Nephron progenitor cell (in vitro differentiated cells): ENCODE measurements at places on chromosomes 16 and 17.
A peak's percentile ranks its signal among the peaks of the same experiment; 100 is the strongest.

- no peak for DNase-seq
Observed at GRCh38 chr16:56779906-56780305, 50.0 kb downstream of the NUP93 start.

- no peak for DNase-seq
Observed at GRCh38 chr16:53482123-53482522, 20.9 kb downstream of the AKTIP start.

DNA sequence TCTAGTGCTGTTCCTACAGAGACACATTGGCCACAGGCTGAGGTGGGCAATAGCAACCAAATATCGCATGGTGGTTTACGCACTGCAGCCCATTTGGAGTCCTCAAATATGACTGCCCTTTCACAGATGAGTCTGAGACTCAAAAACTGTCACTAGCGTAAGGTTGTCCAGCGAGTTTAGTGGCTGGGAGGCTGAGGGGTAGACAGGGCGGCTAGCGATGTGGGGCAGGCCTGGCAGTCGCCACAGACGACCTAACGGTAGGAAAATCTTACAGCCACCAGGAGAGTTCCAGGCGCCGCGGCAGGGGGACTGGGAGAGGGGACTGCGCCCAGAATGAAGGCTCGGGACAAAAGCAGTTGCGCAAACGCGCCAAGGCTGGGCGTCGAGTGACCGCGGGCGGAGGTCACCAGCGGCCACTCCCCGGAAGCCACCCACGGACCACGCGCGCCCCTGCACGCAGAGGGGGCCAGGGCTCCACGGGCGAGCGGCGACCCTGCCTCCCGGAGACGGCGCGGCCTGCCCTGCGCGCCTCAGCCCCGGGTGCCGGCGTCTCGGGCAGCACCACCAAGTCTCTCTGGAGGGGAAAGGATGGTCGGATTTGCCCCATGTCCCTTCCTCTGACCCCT lies 699 bp upstream of the MAP1LC3B start:
- DNase-seq: peak; percentile 58

DNA sequence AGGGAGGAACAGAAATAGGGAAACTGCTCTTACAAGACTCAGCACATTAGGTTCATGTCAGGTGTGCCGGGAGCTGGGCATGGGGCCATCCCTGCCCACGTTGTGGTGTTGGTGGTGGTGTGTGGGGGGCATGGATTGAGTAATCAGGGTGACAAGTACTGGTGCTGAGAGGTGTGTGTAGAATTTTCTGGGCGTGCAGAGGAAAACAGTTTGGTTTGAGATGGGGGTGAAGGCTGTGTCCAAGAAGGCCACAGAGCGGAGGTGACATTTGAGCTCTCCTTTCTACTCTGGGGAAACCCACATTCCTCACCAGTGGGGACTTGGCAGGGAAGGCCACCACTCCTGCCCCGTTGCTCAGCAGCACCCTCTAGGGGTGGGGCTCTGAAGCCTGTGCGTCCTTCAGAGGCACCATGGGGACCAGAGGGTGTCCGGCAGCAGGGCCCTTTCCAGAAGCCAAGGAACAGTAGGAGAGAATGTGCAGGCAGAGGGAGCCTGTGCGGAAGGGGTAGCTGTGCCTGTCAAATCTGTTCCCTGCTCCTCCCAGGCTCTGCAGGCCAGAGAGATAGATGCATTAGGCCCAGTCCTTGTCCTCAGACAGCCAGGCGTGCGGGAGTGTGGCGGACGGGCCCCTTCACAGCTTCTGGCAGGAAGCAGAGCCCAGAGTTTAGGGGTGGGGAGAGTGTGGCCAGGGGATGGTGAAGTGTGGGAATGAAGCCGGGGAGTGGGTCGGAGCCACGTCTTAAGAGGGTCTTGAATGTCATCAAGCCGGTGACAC lies 48.7 kb upstream of the GSE1 start:
- DNase-seq: no peak

DNA sequence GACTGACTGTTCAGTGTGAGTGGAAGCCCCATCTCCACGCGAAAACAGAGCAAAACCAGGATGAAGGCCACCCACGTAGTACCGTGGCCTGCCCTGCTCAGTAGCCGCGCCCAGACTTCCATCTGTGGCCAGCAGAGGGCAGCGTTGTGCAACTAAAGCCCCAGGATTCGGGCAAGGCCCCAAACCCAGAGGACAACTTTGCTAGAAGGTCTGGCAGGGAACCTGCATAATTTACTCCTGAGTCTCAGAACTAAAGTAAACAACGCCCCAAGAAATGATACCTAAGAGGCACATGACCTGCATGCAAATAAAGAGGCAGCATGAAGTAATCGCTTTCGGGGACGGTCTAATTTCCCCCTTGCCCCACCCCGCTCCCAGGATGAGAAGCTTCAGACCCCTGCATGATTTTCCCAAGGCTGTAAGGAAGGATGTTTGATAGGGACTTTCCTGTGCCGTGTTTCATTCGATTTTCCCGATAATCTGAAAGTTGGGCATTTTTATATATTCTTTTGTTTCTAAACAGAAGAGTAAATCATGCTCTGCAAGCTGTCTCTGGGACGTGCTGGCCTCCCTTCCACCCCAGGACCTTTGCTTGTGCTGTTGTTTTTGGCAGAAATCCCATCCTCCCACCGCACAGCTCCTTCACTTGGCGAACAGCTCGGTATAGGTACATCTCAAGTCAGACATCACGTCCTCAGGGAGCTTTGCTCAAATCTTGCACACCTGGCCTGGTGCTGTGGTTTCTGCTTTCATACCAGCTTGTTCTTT lies 18.6 kb downstream of the HSBP1 start:
- DNase-seq: peak; percentile 93

DNA sequence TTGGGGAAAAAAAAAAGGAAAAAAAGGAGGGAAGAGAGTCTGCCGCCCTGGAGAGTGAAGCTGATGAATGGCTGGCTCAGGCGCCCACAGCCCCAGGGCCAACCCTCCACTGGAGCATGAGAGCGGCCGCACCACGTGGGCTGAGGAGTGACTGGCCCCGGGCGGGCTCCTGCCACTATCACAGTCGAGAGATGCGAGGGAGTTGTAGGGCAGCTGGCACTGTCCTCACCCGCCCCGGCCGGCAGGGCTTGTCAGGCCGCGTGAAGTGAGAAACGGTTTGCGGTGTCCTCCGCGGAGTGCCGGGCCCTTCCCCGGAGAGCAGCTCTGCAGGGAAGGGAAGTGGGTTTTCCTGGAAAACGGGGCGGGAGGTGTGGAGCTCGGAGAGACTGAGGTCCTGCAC lies 45.9 kb downstream of the JPH3 start:
- DNase-seq: no peak

- DNase-seq: no peak
Observed at GRCh38 chr16:57886427-57886826, 84.1 kb upstream of the KIFC3 start.

DNA sequence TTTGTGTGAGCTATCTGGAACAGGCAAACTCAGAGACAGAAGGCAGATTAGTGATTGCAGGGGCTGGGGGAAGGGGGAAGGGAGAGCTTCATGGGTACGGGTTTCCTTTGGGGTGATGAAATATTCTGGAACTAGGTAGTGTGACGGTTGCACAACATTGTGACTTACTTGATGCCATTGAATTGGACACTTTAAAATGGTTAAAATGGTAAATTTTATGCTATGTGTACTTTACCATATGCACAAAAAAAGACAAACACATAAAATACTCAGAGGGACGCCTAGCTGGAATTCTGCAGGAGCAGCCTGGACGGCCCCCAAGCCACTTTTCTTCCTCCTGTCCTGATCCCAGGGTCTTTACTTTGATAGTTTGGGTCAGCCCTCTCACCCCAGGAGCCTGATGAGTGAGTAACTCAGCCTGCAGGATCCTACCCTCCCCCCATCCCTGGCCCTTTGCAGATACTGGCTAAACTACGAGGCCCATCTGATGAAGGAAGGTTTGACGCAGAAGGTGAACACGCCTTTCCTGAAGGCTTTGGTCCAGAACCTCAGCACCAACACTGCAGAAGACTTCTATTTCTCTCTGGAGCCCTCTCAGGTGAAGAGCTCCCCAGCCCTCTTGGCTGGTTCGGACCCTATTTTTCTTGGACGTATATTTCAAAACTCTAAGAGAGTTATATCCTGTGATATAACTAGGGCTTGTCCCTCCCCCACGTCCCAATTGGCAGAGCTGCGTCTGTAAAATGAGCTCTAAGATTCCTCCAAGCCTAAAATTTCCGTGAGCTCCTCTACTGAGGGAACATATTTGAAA lies 7.8 kb downstream of the ADGRG3 start:
- DNase-seq: no peak

GRCh38 chr17:50426814-50427787 lies 1.1 kb downstream of the ACSF2 start:
- DNase-seq: peak; percentile 28
